NCI-H1930 (cell line): ENCODE measurements at places on chromosomes 3 and 15.

DNA sequence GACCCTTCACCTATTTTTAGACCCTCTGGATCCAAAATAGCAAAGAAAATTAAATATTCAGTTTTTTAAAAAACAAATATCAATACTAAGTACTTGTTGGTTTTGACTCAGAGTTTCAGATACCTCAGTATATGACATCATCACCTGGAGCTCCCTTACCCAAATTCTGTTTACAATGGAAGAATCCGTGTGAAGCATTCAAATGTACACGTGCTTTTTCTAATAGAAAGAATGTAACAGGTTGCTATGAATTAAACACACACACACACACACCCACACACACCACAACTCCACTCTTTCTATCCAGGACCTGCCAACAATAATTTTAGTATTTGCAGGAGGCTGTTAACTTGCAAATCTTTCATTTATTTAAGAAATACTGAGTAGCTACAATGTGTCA, 221.8 kb downstream of the THRB start:
- DNase-seq: no peak

DNA sequence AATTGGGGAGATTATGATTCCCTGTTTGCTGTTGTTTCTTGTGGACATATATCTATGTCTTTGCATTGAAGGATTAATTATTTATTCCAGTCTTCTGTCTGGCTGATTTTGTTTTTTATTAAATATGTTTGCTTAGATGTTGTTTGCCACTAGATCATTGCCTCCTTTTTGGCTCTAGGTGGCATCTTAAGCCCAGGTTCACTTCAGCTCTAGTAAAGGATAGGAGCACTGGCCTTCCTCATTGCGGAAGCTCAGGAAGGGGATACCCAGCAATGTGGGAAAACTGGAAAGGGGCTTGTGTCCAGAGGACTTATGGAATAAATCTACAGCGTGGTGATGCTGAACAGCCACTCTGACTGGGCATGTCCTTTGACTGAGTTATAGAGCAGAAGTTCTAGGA, 821.6 kb downstream of the PDCD6IP start:
- DNase-seq: no peak

DNA sequence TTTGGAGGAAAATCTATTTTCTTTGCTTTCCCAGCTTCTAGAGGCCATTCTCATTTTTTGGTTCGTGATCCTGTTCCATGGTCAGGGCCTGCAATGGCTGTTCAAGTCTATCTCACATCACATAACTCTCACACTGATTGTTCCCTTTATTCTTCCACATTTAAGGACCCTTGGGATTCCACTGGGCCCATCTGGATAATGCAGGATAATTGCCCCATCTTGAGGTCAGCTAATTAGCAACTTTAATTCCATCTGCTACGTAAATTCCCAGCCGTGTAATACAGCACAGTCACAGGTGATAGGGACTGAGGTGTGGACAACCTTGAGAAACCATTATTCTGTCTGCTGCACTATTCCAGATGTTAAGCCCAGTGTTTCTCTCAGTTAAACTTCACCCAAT, 311.6 kb upstream of the CNTN4 start:
- DNase-seq: no peak

DNA sequence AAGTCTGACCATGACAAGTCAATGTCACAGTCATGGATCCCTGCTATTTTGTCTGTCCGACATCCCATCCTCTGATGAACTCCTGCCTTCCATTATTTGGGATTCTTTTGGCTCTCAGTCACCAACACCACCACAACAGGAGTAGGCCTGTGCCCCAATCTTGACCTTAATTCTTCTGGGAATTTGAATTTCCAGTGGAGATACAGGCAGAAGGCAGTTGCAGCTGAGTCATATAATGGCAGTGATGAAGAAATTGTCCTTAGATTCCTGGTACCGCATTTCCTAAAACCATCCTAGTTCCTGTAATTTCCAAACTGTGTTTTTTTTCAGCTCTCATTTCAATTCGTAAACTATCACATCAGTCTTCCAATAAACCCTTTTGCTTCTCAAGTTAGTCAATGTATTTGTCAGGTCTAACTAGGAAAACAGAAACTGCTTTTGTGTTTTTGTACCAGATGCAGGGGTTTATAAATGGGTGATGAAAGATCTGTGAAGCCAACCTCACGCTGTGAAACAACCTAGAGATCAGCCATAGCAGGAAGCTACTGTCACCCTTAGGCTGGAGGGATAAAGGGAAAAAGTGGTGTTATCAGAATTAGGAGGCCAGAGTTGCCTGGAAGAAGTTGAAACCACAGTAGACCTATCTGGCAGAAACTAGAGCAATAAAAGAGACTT, 126.3 kb upstream of the TMEM108 start:
- no peak for DNase-seq

GRCh38 chr15:101482526-101483371, 6.8 kb downstream of the PCSK6 start:
- no peak for DNase-seq

- DNase-seq: no peak
These were observed 52.7 kb downstream of the MYLK start for GRCh38 chr3:123831420-123831819.

DNA sequence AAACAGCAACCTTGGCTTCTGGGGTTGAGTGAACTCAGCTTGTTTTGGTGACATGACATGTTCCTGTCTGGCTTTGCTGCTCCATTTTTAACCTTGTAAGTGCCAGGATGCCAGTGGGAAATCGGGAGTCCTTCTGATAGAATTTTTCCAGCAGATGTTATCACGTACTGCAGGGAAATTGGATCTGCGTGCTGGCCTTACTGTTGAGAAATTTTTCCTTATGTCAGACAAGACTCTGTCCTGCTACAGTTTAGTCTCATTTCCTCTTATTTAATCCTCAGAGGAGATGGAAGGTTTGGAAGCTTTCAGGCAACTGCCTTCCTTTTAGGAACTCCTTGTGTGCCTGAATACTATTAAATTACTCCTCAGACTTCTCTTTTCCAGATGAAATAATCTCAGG, 80.6 kb downstream of the PGPEP1L start:
- DNase-seq: no peak

DNA sequence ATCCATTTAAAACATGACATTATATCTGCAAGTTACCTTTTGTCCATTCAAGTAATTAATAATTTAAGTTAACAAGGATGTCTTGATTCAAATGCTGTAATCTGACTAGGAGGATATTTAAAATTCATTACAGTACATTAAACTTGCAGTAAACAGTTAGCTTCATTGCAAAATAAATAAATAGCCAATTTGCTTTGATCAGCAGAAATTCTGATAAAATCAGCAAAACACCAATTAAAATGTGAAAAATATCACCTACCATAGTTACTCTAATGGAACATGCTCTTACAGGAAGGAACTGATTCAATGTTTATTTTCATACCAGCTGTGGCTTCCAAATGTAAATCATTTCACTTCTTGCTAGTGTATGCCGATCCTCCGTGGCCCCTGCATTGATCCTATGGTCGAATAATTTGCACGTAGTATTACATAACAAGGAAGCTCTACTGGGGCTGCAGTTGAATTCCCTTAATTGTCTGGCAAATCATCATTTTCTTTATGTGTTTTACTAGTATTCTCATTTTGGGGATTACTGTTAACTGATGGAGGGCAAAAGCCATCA, 150.7 kb downstream of the FOXB1 start:
- no peak for DNase-seq

DNA sequence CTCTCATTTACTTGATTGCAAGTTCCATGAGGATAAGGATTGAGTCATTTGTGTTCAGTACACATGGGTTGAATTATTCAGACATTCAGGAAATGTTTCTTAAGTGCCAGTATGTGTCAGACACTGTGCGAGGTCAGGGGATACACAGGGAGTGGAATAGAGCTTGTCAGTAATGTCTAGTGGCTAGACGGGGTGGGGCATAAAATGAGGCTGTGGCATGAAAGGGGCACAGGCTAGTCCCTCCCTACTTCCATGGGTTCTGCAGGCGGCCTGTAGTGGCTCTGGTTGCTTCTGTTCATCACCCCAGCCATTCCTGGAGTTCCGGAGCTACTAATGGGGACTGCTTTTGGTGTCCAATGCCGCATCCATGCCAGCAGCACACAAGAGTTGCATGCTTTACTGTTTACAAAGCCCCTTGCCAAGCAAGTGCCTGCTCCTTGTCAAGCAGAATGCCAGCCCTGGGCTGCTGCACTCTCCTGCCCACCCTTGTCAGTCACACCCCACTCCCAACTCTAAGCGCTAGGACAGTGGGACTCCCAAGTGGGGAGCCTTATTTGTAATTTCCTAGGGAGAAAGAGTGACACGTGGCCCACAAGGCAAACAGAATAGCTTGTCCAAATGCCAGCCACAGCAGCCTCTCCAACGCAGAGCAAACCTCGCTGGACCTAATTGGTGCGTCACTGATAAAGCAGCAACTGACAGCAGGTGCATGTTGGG, 70.8 kb downstream of the RAB11A start:
- DNase-seq: no peak

DNA sequence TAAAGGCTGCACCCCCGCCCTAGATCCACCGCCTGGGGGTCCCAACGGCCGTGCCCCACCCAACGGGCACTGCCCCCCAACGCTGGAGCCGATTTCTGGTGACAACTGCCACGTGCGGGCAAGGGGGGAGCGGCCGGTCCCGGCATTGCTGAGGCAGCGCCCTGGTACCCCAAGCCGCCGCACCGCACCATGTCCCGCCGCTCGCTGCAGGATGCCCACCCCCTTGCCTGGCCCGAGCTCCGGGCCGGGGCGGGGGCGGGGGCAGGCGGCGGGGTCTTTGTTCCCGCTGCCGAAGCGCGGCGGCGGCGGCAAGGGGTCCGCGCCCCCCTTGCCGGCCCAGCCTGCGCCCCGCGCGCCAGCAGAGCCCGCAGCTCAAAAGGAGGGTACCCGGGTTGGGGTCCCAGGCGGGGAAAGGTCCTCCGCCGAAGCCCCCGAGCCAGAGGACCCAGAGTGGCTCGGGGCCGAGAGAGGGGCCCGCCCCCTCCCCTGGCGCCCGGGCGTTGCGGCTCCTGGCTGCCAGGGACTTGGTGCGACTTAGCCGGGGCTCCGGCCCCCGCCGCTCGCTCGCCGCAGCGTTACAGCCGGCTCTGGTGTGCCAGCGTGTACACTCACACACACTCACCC, 678 bp downstream of the SEMA7A start:
- DNase-seq: no peak

- peak; percentile 39 for DNase-seq
These were observed 4.3 kb upstream of the LSMEM2 start for GRCh38 chr3:50274371-50275104.

- DNase-seq: no peak
These were observed 50.2 kb downstream of the CHDH start for GRCh38 chr3:53795789-53796560.

GRCh38 chr3:102714567-102714966, 279.8 kb downstream of the ZPLD1 start:
- DNase-seq: no peak

- DNase-seq: no peak
These were observed 24.5 kb upstream of the GOLGA6C start for GRCh38 chr15:75233504-75234190.

- DNase-seq: no peak
These were observed 3.0 kb downstream of the DUT start for GRCh38 chr15:48334260-48334659.

- no peak for DNase-seq
These were observed 218.6 kb downstream of the PDCD6IP start for GRCh38 chr3:34016925-34017587.

DNA sequence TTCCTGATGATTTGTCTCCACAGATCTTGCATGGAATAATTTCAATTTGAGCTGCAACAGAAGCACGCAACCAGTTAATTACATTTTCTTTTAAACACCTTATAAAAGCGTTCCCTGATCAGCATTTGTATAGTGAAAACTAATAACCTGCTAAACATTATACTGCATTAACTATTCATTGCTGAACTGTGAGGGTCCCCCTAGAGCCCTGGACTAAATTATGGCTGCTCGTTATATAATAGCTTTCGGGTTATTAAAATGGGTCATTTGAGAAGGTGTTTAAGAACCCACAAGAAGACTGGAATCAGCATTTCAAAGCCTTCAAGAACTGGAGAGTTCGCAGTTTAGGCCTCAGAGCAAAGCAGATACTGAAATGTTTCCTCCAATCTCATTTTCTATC, 52.9 kb upstream of the ICE2 start:
- no peak for DNase-seq

GRCh38 chr3:5874931-5875341, 687.4 kb downstream of the EDEM1 start:
- DNase-seq: no peak

- DNase-seq: no peak
These were observed 13.6 kb downstream of the ARF4 start for GRCh38 chr3:57583544-57583943.

- no peak for DNase-seq
These were observed 35.2 kb upstream of the SLC24A5 start for GRCh38 chr15:48085591-48085930.

GRCh38 chr3:18680758-18681157, 255.6 kb upstream of the SATB1 start:
- no peak for DNase-seq

DNA sequence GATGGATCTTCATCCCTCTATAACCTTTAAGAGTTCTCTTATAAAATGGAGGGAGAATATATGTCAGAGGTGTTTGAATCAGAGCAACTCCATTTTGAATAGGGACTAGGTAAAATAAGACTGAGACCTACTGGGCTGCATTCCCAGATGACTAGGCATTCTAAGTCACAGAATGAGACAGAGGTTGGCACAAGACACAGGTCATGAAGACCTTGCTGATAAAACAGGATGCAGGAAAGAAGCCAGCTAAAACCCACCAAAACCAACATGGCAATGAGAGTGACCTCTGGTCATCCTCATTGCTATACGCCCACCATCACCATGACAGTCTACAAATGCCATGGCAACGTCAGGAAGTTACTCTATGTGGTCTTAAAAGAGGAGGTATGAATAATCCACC, 211.0 kb downstream of the GBE1 start:
- DNase-seq: no peak

DNA sequence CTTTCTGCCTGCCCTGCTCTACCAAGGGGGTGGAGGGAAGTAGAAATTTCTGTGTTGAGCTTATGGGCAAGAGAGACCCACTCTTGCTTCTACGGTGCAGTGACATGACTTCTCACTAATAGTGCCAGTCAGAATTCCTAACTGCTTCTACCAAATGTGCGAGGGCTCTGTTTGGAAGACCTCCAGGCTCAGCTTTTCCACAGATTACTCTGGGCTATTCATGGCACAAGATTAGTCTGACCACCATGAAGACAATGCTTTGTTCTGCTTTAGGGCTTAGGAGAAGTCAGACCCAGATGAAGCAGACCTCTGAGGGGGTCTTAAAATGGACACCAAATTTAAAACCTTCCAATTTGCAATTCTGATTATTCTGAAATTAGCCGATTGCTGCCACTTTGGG, 195.9 kb upstream of the TBC1D5 start:
- DNase-seq: no peak
